ENCODE measurements at places on chromosomes 5 and 9. TPM values are rescaled to one million over a fixed set of nuclear protein-coding genes. Genes with fewer than 3 reads are reported as not detected.
A peak's percentile ranks its signal among the peaks of the same experiment; 100 is the strongest.

DNA sequence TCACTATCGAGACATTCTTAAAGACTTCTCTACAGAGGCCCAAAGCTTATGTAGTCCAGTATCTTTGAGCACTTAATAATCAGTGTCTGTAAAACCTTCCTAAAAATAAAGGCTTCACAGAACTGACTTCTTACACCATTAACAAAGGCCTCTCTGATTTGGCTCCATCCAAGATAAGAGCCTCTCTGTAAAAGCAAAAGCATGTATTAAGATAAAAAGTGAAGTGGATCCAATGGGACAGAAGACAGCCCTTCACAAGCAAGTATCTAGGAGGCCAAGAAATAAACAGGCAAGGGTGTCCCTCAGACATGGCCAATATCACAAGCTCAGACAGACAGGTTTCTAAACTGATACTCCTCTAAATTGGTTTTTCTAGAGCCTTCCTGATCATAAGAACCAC, 11.9 kb downstream of the LHFPL2 start:
- no peak for DNase-seq

DNA sequence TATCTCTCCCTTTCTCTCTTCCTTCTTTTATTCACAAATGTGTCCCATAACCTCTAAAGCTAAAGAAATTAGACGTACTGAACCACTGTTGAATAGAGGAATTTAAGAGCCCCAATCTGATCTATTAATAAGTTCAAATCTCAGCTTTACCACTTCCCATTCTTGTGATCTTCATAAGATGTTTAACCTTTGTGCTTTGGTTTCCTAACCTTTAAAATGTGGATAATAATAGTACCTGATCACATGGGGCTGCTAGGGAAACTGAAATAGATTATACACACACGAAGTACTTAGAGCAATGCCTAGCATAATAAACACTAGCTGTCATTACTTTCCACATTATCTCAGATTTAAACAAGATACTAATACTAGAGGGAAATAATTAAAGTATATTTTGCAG, 324.3 kb upstream of the SEMA6A start:
- no peak for DNase-seq

- DNase-seq = peak; percentile 25
These were observed 1.0 kb upstream of the ACSL6 start for GRCh38 chr5:132012371-132013005.

GRCh38 chr5:132495667-132496190, 5.2 kb upstream of the IRF1 start:
- peak; percentile 62 for DNase-seq

GRCh38 chr5:67289763-67290521, 93.3 kb upstream of the CD180 start:
- DNase-seq = no peak

DNA sequence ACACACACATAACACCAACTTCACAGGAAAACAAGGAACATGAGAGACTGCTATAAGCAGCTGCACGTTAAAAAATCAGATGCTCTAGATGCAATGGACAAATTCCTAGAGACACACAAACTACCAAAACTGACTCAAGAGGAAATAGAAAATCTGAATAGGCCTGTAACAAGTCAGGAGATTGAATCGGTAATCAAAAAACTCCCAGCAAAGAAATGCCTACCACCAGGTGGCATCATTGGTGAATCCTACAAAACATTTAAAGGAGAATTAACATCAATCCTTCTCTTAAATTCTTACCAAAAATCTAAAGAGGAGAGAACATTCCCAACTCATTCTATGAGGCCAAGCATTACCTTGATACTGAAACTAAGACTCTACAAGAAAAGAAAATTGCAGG, 54.9 kb downstream of the NDST1 start:
- no peak for DNase-seq

DNA sequence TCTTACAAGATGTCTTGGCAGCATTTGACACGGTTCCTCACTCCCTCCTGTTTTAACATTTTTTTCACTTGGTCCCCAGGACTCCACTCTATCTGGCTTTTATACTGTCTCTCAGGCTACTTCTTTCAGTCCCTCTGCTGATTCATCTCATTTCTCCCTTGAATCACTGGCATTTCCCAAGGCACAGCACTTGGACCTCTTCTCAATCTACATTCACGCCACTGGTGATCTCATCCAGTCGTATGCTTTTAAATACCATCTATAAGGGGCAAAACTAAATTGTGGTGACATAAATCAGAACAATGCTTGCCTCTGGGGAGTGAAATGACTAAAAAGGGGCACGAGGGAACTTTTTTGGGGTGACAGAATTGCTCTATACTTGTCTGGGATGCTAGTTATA, 47.1 kb downstream of the MAPKAP1 start:
- no peak for DNase-seq

DNA sequence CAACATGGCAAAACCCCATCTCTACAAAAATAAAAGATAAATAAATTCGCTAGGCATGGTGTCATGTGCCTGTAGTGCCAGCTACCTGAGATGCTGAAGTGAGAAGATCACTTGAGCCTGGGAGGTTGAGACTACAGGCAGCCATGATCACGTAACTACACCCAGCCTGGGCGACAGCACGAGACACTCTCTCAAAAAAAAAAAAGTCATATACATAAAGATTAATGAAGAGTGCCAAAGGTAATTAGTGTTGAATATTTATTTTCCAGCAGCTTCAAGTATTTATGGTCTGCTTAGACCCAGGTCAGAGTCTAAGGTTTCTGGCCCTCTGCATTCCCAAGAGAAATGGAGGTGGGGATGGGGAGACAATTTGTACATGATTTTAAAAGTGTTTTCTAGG, 167.7 kb downstream of the CD180 start:
- no peak for DNase-seq

GRCh38 chr9:96417661-96418082, 498 bp downstream of the ZNF367 start:
- DNase-seq = no peak

DNA sequence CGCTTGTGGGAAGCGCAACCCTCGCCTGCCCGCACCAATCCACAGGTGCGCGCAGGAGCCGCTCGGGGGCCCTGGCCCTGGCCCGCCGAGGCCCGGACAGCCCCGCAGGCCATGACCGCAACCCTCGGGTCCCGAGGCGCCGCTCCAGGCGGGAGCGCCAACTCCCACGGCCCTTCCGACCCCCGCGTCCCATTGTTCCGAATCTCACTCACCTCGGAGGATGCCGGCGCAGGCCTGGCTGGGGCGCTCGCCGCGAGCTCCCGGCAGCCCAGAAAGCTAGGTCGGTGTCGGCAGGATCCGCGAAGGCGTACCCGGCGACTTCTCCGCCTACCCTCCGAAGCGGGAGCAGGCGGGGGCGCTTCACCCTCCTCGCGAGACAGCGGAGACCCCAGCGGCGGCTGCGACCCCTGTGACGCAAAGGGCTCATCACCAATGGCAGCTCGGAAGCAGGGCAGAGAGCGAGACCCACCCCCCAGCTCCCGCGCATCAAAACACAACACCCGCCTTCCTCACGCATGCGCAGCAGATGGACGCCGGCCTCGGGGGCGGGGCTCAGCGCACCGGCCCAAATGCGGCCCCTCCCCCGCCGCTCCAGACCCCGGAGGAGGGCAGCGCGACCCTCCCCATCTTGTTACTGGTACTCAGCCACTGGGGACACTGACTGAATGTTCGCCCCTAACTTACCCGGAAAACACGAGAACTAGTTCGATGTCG, 1.4 kb upstream of the SMIM27 start:
- DNase-seq = peak; percentile 89

GRCh38 chr5:84673785-84674184, 289.1 kb upstream of the EDIL3 start:
- no peak for DNase-seq

GRCh38 chr9:110252509-110253139, 3.7 kb downstream of the TXN start:
- DNase-seq = no peak

- DNase-seq = no peak
These were observed 4.8 kb upstream of the NSMF start for GRCh38 chr9:137463931-137464290.

DNA sequence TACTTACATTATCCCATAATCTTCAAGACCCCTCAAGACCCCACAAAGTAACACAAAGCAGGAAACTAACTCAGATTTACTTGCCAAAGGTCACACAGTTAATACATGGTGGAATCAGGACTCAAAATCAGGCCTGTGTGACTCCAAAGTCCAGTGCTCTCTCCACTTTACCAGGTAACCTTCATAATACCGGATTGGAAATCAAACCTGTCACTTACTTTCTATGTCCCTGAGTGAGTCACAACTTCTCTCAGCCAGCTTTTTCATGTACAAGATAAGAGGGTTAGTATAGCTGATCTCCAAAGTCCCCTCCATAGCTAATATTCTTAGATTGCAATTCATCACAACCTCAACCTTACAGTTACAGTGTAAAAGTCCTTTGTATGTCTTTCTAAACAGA, 17.1 kb downstream of the STRBP start:
- DNase-seq = no peak

DNA sequence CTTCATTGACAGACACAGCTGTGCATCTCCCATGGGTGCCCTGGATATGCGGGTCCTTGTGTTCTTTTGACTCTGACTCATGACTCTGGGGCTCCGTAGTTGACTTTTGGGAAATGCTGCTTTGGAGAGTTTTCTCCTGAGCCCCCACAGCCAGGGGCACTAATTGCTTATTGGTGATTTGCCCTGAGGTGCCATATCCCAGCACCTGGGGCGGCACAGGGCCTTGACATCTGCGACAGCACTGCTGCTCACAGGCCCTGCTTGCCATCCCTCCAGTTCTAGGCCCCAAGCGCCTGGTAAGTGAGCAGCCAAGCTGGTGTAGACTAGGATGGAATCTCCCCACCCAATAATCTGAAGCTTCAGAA, 75.1 kb downstream of the AMBP start:
- DNase-seq = no peak

GRCh38 chr9:73213300-73213699, 61.6 kb downstream of the ANXA1 start:
- no peak for DNase-seq

GRCh38 chr9:73667749-73668148, 516.1 kb downstream of the ANXA1 start:
- DNase-seq = no peak

DNA sequence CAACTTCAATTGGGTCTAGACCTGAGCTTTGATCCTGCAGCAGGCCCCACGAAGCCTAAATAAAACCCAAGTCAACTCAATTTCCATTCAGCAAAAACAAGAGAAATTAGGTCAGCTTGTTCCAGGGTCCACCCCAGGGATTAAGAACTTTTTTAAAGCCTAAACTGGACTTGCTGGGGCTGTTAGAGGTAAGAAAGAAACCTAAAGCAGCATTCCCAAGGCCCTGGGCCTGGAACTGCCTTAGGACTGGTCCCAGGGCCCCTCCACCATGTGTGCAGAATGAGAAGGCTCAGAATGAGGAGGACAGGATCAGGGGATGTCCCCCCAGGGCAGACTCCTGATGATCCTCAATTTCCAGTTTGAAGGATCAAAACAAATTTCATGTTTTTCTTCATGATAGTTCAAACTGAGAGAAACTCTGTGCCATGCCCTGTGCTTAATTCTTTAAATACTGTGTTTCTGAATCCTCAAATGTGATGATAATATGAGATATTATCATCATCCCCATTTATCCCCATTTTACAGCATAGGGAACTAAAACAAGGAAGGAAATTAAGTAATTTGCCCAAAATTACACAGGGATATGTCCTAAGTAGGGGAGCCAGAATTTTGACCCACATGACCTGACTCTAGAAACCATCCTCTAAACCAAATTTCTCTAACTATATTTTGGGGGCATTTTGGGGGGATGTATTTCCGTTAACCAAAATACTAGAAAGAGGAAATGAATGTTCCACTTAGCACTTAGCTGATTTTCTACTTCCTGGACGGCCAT, 64.5 kb downstream of the DENND1A start:
- DNase-seq = no peak

The TOMM5 gene
- 88.6 TPM for polyA plus RNA-seq

The BRINP1 gene
- polyA plus RNA-seq = 0.23 TPM

The G3BP1 gene
- 31.8 TPM for polyA plus RNA-seq

The ENTREP1 gene
- 7.2 TPM for polyA plus RNA-seq

The KIF24 gene
- 0.32 TPM for polyA plus RNA-seq

The CCDC112 gene
- 5.5 TPM for polyA plus RNA-seq

The ZBED3 gene
- polyA plus RNA-seq = 4.8 TPM

The PRDM9 gene
- polyA plus RNA-seq = not detected
